ENCODE measurements at places on chromosomes 3 and 15.

DNA sequence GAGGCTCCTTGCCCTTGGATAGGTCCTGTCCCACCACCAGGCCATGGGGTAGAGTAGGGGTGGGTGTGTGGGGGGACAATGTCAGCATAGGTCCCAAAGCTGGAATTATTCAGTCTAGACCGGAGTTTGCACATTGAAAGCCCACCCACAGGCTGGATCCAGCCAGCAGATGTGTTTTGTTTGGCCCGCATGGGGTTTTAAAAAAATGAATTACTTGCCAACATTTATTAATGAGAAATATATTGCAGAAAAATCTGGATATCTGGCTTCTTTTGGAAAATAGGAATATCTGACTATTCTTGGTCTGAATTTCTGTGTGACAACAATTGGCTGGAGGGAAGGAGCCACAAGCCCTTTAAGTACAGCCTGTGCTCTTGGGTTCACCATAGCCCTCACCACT lies 17.3 kb upstream of the LRIG1 start:
- DNase-seq, result no peak

GRCh38 chr3:69504232-69504631 lies 118.3 kb upstream of the FRMD4B start:
- no peak for DNase-seq

- no peak for DNase-seq
These were observed 12.7 kb downstream of the GPR156 start for GRCh38 chr3:120272286-120272685.

DNA sequence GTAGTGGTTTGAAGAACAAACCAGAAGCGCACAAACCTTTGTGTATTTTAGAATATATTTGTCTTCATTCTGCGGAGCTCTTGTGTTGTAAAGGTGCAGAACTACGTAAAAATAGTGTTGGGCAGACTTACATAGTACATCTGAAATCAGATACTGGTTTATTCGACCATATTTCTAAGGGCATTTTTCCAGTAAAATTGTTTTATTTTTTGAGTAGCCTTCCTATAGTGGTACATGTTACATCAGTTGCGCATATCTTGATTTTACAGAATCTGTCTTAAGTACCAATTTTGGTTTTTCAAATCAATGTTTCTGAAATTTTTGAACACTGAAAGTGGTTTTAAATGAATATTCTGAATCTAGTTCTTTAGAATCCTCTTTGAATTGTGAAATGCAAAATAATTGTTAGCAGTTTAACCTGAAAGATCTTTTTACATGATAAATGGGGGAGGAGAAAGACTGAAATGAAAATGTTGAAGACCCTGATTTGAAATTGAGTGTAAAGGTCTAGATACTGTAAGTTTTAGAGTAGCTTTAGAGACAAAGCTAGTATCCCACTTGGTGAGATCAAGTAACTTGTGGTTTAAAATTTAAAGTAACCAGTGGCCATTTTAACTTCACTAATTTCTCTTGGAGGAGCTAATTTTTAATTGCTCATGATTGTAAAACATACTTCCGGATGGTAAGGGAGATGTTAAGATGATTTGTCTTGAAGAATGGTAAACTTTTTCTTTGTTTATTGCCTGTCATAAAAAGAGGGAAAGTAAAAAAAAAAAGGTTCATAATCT lies 15.5 kb upstream of the CHD2 start:
- no peak for DNase-seq

DNA sequence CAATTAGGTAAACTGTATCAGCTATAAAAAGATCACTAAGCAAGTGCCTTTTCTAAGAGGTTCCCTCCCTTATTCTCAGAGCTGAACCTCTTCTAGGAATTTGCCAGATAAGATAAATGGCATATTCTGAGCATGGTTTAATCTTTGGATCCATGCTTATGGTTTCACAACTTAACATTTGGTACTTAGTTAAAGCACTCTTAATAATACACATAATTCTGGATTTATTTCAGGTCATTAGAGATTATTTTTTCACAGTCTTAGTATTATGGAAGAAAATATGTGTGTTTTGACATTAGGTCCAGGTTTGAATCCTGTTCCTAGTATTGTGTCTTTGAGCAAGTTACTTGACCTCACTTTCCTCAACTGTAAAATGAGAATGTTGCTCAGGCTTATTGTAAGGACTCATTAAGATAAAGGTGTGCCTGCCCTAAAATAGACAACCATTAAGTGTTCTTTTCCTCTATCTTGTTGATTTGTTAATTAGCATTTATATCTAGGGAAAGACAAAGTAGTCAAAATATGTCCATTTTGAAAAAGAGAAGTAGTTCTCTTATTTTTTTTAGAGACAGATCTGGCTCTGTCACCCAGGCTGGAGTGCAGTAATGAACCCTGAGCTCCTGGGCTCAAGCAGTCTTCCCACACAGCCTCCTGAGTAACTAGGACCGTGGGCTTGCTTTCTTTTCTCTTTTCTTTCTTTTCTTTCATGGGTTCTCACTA lies 43.4 kb downstream of the TSC22D2 start:
- no peak for DNase-seq

GRCh38 chr15:66782785-66783184 lies 80.7 kb downstream of the SMAD6 start:
- DNase-seq, result no peak

GRCh38 chr3:10601857-10602230 lies 96.5 kb upstream of the ATP2B2 start:
- no peak for DNase-seq
